ENCODE measurements at places on chromosomes 7 and 10. TPM values are rescaled to one million over a fixed set of nuclear protein-coding genes. Genes with fewer than 3 reads are reported as not detected.

The FMC1 gene
- 20.5 TPM for polyA plus RNA-seq

The DNA2 gene
- polyA plus RNA-seq = 14.5 TPM

The HTR5A gene
- polyA plus RNA-seq = not detected

The ADAMTS14 gene
- 0.04 TPM for polyA plus RNA-seq

The TMEM178B gene
- 1.1 TPM for polyA plus RNA-seq

The NPSR1 gene
- not detected for polyA plus RNA-seq

The LRIT1 gene
- polyA plus RNA-seq = not detected

The ANXA11 gene
- polyA plus RNA-seq = 117 TPM

The HABP2 gene
- polyA plus RNA-seq = 0.17 TPM

The MRC1 gene
- 0.01 TPM for polyA plus RNA-seq

The THSD7A gene
- 5.7 TPM for polyA plus RNA-seq

The CUZD1 gene
- polyA plus RNA-seq = 1.5 TPM

The GCC1 gene
- polyA plus RNA-seq = 13.4 TPM

The PILRA gene
- polyA plus RNA-seq = 3.8 TPM

The ABCB1 gene
- 0.09 TPM for polyA plus RNA-seq

The FOXK1 gene
- 10.2 TPM for polyA plus RNA-seq
